ENCODE measurements at places on chromosomes 6 and 20. TPM values are rescaled to one million over a fixed set of nuclear protein-coding genes. Genes with fewer than 3 reads are reported as not detected.

The HTR1E gene
- total RNA-seq: not detected

The ASIP gene
- total RNA-seq: not detected

The MTO1 gene
- 23.8 TPM for total RNA-seq

The NR2E1 gene
- not detected for total RNA-seq

The CRISP2 gene
- total RNA-seq: not detected

The PRDM13 gene
- not detected for total RNA-seq

GRCh38 chr20:4151991-4152695, 136.8 kb upstream of the RNF24 start:
- no peak for DNase-seq
- no peak overlapping the region for H3K27ac ChIP-seq
- peaks cover 3% of the 10 kb centered on the region for H3K36me3 ChIP-seq
- H3K4me1 ChIP-seq: peaks cover 14% of the 10 kb centered on the region
- no peak overlapping the region for H3K4me3 ChIP-seq

DNA sequence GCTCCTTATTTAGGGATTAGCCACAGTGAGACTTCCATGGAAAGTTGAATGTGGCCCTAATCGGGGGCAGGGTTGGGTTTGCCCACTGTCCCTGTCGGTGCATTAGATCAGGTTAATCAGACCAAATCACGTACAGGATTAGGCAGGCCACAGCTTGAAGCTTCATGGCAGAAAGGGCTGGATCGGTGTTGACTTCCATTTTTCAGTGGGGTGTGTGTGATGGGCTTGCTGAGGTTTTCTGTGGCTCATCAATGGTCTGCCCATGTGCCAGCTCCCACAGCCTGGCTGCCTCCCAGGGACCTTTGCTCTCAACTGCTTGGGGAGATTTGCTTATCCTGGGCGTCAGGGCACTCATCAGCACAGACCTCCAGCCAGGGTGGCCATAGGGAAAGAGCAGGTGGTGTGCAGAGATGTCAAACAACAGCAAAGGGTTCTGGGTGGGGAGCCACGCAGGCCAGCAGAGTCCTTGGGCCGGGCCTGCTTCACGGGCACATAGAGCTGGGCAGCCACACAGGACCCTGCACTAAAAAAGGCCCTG, 130.7 kb downstream of the TFAP2C start:
- no peak overlapping the region for H3K27ac ChIP-seq
- H3K4me3 ChIP-seq: no peak overlapping the region
- H3K27me3 ChIP-seq: peaks cover 7% of the 10 kb centered on the region
- no peak for DNase-seq
- H3K36me3 ChIP-seq: no peaks in the 10 kb centered on the region
- no peaks in the 10 kb centered on the region for H3K4me1 ChIP-seq

- H3K27ac ChIP-seq: no peak overlapping the region
- H3K4me1 ChIP-seq: peaks cover 14% of the 10 kb centered on the region
- no peaks in the 10 kb centered on the region for H3K27me3 ChIP-seq
- no peaks in the 10 kb centered on the region for H3K36me3 ChIP-seq
- no peak for DNase-seq
These were observed 71.5 kb upstream of the ISM1 start for GRCh38 chr20:13149371-13150105.
